ENCODE measurements at places on chromosomes 1 and 21.
A peak's percentile ranks its signal among the peaks of the same experiment; 100 is the strongest.

GRCh38 chr21:39318091-39318959, 4.9 kb upstream of the BRWD1 start:
- DNase-seq = no peak

DNA sequence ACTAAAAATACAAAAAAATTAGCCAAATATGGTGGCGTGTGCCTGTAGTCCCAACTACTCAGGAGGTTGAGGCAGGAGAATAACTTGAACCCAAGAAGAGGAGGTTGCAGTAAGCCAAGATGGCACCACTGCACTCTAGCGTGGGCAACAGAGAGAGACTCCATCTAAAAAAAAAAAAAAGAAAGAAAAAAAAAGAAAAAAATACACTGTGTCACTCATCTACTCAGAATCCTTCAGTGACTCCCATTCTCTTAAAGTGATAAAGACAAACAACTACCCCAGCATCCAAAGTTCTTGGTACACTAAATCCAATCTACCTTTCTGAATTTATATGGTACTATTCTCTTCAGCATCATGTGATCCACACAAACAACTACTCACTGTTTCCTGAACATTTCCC, 40.2 kb upstream of the S1PR1 start:
- DNase-seq = no peak

DNA sequence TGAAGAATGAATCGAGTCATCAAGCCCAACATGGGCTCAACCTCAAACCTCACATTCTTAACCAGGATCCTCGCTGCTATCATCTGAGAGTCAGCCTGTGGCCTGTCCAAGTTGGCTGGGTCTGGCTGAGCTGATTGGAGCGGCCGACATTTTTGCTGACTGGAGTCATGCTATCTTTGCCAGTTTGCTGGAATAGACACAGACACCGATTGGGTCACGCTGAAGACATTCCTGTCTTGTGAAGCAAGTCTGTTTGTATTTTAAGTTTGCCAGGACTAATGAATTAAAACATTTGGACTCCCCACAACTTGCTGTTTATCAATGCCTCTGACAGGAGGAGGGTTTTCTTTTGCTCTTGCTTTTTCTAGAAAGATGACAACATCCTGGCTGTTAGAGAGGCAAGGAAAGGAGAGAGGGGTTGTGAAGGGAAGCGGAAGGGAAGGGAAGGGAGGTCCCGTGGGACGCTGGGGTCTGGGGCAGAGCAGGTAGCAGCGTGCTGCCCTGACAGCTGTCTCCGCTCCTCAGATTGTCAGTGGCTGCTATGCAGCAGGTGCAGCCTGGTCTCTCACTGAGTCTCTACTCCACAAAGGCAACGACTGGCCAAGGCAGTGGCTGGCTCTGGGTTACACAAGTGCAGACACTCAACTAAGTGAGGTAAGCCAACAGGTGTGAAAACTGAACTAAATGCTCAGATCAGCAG, at the start of gene MAP3K7CL:
TSS of gene MAP3K7CL (plus strand) at position 375 of the 700 bp plus-strand sequence. CDS start 2,701 bp downstream, outside the sequence.
- no peak for DNase-seq

- no peak for DNase-seq
Observed at GRCh38 chr1:235004840-235005391, 123.7 kb downstream of the TOMM20 start.

DNA sequence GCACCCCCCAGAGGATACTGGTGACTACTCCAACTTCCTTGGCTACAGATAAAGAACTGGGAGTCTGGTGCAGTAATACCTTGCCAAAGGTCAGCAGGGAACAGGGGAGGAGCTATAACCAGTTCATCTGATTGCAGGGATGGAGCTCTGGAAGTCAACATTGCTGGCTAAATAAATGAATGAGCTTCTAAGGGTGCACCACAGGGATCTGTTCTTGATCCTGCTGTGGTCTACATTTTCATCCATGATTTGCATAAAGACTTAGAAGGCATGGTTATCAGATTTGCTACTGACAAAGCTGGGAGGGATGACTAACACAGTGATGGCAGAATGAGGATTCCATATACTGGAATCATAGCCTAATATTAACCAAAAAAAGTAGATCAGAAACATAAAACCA, 18.3 kb downstream of the PLEKHA6 start:
- no peak for DNase-seq

GRCh38 chr1:117231748-117232373, 21.1 kb upstream of the VTCN1 start:
- no peak for DNase-seq

- DNase-seq = no peak
Observed at GRCh38 chr1:149966405-149966804, 29.7 kb upstream of the MTMR11 start.

DNA sequence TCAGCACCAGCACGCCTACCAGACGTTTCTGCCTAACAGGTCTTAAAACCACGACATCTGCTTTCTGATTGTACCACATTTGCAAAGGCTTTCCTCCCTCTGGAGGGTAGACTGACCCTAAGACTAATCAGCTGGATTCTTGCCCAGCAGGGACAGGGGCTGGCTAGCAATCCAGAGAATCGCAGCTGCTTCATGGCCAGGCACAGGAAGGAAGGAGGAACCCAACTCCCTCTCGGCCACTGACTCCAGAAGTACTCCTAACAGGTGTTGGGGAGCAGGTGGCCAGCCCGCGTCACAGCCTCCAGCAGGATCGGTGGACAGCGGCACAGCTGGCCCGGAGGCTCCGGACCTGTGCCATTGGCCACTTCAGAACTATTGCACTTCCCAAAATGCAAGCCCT, 180.8 kb downstream of the NPHP4 start:
- DNase-seq = no peak

DNA sequence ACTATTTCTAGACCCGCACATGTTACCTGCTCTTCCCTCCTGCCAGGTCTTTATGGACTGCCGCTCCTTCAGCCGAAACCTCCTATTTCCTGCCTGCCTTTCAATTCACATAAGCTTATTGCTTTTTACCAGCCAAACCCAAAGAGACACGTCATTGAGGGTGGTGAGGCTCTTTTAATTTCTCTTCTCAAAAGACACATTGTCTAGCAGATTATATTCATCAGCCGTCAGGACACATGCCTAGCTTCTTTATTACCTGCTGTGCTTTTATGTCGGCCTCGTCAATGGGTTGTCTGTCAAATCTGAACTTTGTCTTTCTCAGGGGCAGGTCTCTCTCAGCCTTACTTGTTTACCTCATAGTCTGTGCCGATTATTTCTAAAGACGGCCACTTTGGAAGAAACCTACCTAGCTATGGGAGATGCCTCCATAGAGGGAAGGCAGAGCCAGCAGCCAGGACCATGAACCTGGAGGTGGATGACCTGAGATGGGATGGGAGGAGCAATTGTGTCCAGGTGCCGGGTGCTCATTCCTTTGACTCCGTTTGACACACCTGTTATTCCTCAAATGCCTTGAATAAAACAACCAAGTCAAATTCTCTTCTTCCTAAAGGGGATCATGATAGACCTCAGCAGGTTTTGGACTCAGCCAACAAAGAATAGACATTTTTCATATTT, 42.0 kb downstream of the ZBTB18 start:
- DNase-seq = no peak

GRCh38 chr1:188489336-188490112, 1660.8 kb downstream of the PLA2G4A start:
- no peak for DNase-seq

GRCh38 chr1:54975356-54976108, 4.9 kb upstream of the TMEM61 start:
- no peak for DNase-seq

DNA sequence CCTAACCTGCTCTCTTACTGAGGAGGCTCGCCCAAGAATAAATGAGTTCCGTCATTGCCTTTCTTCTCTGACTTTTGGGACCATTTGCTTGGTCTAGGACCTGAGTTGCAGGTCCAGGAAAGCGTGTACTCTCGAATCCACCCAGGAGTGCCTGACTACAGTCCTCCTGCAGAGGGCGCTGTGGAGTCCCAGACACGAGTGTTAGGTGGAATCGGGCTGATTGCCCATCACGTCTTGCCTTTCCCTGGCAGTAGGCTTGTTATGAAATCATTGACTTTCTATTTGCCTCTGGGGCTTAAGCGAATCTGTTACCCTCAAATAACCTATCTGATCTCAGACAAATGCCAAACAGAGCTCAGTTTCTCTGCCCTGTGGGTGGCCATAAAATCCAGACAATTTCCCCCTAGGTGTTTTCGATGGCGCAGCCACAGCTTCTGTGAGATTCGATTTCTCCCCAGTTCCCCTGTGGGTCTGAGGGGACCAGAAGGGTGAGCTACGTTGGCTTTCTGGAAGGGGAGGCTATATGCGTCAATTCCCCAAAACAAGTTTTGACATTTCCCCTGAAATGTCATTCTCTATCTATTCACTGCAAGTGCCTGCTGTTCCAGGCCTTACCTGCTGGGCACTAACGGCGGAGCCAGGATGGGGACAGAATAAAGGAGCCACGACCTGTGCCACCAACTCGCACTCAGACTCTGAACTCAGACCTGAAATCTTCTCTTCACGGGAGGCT, at the start of gene IL20:
TSS of gene IL20 (plus strand) at position 685 of the 733 bp plus-strand sequence. CDS start 230 bp downstream, outside the sequence.
- DNase-seq = peak; percentile 77

- no peak for DNase-seq
Observed at GRCh38 chr21:45559216-45560105, 17.2 kb upstream of the SLC19A1 start.

- DNase-seq = no peak
Observed at GRCh38 chr1:88612292-88612691, 71.8 kb upstream of the PKN2 start.

DNA sequence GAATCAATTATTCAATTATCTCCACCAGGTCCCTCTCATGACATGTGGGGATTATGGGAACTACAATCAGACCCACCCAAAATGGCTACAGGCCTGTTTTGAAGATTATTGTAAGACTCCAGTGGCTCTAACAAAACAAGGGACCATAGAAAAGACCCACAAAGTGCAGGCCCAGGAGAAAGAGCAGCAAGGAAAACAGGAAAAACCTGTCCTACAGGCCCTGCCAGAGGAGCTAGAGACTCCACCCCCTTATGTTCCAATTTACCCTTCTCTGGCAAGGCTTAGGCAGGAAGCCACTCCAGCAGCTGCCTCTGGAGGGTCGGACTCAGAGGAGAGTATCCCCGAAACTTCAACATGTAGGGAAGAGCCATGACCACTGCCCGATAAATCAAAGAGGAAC, 96.5 kb downstream of the LIPI start:
- DNase-seq = no peak

DNA sequence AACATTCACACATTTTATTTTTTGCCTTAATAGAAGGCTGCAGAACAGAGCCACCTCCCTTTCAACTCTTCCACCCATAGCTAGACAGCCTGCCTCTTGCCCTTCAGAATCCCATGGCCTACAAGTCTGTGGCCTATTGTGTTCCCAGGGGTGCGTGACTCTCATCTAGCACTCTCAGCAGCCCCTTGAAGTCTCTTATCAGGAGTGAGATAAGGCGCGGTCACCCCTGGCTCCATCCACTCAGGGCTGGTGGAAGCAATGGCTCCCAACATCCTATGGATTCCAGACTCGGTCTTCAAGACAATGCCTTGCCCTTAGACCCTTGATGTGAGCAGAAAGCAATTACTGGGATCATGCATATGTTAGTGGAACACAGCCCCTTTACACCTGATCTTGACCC, 264.1 kb upstream of the GREM2 start:
- no peak for DNase-seq

DNA sequence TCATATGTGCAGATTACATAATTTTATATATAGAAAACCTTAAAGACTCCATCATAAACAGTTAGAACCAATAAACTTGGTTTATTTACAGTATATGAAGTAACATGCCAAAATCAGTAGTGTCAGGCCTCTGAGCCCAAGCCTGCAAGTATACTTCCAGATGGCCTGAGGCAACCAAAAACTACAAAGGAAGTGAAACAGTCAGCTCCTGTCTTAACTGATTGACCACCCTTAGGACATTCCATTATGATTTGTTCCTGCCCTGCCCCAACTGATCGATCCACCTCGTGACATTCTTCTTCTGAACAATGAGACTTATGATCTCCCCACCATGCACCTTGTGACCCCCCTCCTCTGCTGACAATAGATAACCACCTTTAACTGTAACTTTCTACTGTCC, 630.3 kb downstream of the AMY1C start:
- no peak for DNase-seq

DNA sequence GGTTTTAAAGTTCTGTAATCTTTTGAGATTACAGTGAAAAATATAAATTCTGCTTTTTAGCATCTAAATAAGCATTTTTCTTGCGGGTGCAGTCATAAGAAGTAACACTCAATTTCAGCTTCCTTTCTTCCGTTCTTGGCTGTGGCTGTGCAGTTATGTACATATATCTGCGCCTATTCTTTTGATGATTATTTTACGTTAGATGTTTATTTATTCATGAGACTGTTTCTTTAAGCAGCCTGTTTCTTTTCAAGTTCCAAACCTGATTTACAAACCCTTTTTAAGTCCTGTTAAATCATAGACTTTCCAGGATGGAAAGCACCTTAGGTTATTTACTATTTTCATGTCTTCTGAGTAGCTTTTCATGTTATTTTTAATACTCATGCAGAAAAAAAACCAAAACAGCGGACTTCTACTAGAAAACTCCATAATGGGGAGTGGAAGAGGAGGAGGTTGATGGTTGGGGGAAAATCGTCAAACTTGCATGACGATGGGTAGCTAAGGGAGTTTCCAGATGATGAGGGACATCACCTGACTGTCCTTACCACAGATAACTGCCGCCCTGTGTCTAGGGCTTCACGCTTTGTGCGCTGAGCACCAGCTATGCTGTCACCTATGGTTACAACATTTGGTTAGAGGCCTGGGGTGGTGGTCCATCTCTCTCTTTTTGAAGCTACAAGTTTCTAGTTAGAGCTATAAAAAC, 2.6 kb downstream of the PRDM2 start:
- peak; percentile 39 for DNase-seq

GRCh38 chr1:204520834-204521709, 4.9 kb downstream of the MDM4 start:
- DNase-seq = peak; percentile 37

DNA sequence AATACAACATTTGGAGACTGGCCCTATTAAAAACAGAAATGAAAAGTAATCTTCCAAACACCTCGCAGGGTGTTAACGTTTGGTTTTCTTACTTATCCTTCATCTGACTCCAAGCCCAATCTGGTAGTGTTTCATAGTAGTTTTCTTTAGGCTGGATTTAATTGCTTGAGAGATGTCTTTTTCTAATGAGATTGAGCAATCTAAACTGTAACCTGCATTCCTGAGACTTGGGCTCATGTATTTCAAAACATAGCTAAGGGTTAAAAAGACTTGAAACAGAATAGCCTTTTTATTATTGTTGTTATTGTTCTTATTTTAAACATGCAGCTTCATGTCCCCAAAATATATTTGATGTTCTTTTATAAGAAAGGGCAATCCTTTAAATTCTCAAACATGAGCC, 278.9 kb downstream of the TGFB2 start:
- no peak for DNase-seq

Measured in stimulated activated CD4-positive, alpha-beta T cell treated with anti-CD3 and anti-CD28 coated beads, Interleukin-2, amount 100 ng/mL, for 4 hours (primary cell).